Activated naive CD4-positive, alpha-beta T cell (primary cell): ENCODE measurements at places on chromosomes 2 and 18.

GRCh38 chr2:171794918-171795317, 99.1 kb downstream of the SLC25A12 start:
- DNase-seq = no peak

- no peak for DNase-seq
These were observed 210.3 kb upstream of the RBMS1 start for GRCh38 chr2:160703648-160704585.

GRCh38 chr2:118971245-118972122, 29.5 kb downstream of the MARCO start:
- no peak for DNase-seq

DNA sequence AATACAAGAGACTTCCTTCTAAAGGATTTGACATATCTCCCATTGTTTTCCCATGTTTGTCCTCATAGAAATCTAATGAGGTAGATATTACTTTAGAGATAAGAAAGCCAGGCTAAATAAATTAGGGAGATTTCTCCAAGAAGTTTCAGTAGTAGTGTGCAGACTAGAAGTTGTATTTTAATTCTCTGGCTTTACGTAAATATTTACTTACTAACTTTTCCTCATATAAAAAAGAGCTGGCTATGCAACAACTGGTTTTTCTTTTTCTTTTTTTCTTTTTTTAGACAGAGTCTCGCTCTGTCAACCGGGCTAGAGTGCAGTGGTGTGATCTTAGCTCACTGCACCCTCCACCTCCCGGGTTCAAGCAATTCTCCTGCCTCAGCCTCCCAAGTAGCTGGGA, 60.6 kb upstream of the ACYP2 start:
- no peak for DNase-seq

- DNase-seq = no peak
These were observed at the start of gene RSAD2 for GRCh38 chr2:6877402-6878304. RSAD2 (plus strand) TSS chr2:6877777; CDS start chr2:6877801, 24 bp downstream.

DNA sequence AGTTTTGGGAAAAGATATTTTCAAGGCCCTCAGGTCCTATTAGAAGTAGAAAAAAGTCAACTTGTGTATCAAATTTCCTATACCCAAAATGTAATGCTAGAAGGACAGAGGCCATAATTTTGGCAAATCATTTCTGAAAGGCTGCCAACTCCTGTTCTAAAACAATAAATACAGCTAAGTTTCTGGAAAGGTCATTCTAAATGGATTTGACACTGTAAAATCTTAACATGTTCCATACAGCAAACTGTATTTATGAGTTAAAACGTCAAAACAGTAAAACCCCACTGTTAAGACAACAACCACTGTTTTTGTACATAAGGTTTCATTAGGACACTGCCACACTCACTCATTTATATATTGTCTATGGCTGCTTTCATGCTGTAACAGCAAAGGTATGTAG, 9.7 kb downstream of the FAM98A start:
- no peak for DNase-seq

DNA sequence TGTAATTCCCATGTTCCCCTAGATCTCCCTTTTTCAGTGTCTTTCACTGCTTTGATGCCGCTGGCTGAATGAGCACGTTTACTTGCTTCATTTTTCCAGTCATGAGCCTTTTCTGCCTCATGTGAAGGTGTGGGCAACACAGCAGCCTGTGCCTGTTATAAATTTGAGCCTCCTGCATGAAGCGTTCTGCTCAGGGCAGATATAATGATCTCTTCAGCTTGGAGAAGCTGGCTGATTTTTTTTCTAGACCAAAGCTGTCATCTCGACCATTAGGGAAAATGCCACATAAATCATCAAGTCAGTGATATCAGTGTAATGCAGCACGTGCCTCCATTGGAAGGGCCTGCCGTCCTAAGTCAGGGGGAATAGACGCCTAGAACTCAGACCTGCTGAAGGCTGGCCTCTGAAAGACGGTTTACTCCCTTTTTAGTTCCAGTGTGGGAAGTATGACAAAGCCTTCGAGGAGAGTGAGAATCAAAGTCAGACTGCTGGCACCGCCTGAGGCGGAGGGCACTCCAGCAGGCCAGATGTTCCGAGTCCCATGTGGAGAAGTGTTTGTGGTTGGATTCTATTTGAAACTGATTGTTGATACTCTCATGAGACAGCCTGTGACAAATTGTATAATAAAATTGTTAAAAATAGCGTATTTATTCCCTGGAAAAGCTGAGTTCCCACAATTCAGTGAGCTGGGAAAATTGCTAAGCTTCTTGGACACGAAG, 196.5 kb downstream of the MYO1B start:
- DNase-seq = no peak

DNA sequence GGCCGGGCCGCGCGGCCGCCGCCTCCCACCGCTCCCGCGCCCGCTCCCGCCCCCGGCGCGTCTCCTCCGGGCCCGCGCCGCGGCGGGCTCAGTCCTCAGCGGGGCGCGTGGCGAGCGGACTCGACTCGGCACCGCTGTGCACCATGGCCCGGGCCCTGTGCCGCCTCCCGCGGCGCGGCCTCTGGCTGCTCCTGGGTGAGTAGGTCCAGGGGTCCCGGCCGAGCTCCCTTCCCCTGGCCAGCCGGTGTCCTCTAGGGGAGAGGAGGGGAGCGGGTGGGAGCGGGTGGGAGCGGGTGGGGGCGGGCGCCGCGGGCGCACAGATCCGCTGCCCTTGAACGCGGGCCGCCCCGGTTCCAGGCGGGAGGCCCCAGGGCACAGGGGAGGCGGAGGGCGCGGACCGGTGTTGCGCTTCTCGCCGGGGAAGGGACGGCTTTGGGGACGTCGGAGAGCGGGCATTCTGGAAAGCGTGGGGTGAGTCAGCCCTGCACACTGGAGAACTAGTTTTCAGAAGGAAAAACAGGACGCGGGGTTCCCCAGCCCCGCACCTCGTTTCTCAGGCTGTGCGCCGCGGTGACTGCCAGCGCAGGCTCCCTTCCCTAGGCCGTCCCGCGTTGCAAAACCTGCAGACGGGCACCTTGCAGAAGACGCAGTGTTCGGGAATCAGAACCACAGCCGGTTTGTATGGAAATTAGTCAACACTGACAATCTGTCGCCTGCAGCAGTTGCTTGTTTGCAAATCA, at the start of gene RAMP1:
RAMP1 (plus strand) TSS at position 91 of the 740 bp plus-strand sequence; CDS start at position 144, 53 bp downstream.
- no peak for DNase-seq

- no peak for DNase-seq
These were observed 55.1 kb downstream of the CYP27C1 start for GRCh38 chr2:127164761-127165538.

GRCh38 chr2:239149501-239149900, 251.3 kb downstream of the HDAC4 start:
- no peak for DNase-seq

GRCh38 chr2:82539280-82539621, 1919.8 kb downstream of the SUCLG1 start:
- DNase-seq = no peak

DNA sequence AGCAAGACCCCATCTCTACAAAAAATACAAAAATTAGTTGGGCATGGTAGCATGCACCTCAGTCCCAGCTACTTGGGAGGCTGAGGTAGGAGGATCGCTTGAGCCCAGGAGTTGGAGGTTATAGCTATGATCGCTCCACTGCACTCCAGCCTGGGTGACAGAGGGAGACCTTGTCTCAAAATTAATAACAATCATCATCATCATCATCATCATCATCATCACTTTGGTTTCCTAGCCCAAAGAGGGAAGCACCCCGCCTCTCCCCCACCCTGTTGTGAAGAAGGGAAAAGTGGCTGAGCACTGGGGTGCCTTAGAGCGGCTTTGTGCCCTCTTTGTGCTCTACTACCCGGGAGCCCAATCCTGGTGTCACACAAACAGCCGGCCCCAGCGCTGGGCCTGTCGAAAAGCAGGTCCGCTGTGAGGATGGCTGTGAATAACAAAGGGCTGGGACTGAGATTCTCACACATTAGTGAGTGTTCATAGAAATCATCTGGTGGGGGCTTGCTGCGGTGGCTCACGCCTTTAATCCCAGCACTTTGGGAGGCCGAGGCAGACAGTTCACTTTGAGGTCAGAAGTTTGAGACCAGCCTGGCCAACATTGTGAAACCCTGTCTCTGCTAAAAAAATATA, 42.6 kb upstream of the ASXL2 start:
- DNase-seq = no peak

DNA sequence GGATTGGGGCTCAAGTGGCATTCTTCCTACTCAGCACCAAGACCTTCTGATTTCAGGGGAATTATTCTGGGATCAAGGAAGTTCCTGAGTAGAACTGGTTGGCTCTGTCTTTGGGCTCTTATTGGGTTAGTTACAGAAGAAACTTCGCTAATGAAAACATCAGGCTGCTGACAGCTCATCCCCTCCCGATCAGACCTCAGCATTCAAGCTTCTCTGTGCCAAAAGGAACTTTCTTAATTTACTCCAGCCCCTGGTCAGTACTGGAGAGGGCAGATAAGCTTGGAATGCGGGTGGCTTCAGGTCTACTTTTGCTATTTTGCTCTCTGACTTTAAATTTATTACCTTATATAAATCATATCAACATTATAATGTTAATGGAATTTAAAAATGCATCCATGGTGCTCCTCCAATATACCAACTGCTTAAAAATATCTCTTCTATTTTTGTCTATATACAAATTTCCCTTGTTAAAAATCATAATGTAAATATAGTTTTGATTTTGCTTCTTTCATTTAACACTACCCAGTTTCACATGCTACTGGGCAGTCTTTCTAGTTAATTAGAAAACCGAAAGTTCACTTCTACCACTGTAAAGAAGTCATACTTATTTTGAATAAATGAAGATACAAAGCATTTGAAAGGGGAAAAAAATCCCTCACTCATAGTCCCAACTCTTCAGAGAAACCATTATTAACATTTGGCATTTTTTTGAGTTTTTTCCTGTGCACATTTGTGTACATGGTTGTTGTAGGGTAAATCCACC, 34.4 kb downstream of the PCARE start:
- DNase-seq = no peak

GRCh38 chr2:64133354-64133753, 10.9 kb downstream of the PELI1 start:
- DNase-seq = no peak

DNA sequence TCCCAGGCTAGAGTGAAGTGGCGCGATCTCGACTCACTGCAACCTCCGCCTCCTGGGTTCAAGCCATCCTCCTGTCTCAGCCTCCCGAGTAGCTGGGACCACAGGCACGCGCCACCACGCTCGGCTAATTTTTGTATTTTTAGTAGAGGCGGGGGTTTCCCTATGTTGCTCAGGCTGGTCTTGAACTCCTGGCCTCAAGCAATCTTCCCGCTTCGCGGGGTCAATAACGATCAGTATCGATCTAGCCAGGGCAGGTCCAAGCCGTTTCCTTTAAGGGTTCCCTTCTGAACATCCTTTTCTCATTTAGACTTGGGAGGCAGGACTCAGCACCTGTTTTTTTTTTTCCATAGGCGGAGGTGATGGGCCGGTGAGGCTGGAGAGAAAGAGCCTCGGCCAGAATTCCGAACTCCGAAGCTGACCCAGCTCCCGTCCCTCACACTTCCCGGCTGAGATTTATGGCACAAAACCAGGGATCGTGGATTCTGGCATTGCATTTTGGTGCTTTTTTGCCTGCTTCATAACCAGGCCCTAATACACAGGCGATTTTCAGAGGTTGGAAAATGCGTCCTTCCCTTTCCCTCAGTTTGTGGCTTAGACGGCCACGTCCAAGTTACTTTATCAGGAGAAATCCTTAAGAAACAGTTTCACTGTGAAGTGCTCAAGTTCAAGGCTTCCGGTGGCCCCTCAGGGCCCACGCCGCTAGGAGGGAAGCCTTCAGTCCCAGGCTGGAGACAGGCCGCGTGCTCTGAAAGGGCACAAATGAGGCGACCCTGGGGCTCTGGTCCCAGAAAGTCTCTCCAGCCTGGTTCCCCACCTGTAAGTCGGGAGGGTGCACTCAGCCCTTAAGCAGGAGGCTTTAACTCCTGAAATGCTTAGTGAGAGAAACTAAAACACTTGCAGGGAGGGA, 998 bp upstream of the SLC66A3 start:
- no peak for DNase-seq

- no peak for DNase-seq
These were observed 109.8 kb upstream of the LTBP1 start for GRCh38 chr2:32836933-32837332.

- no peak for DNase-seq
These were observed 74.9 kb upstream of the CELF4 start for GRCh38 chr18:37640504-37640903.

DNA sequence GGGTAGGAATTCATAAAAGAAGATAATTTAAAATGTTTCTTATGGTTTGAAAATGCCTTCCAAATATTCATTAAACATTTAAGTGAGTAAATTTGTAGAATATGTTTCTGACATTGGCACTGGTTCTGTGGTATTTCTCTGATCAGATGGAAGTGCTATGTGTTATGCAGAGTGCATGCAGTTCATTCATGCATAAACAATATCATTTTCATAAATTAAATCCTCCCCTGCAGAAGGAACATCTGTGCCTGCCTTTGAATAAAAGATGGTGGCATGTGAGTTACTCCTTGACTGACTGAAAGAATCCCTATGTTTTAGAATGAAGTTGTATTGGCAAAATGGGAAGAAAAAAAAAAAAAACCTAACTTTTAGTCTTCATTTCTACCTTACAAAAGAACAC, 5.9 kb downstream of the NEUROD1 start:
- DNase-seq = no peak

DNA sequence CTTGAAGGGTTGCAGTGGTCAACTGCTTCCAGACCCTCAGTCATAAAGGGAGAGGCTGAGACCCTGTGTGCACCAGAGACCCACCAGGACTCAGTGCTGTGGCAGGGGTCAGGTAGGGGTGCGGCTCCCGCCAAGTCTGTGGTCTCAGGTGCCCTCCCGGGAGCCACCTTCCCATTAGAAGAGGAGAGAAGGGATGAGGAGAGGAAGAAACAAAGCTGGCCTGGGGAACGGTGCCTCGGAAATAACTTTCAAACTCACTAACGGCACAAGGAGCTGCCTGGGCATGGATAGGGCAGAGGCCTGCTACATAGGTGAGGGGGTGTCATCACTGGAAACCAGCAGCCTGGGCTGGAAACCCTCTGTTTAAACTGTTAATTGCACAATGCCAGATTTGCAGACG, 84.9 kb downstream of the TPO start:
- no peak for DNase-seq

GRCh38 chr2:75022516-75022915, 64.1 kb downstream of the POLE4 start:
- no peak for DNase-seq

- no peak for DNase-seq
These were observed 41.4 kb downstream of the SPP2 start for GRCh38 chr2:234091883-234092282.
